CD4-positive, alpha-beta T cell treated with Interleukin-17A for 1 hour (primary cell): ENCODE measurements at places on chromosomes 6 and 20.
A peak's percentile ranks its signal among the peaks of the same experiment; 100 is the strongest.

- DNase-seq, result no peak
Measured at GRCh38 chr6:42010185-42010891, 40.0 kb upstream of the TAF8 start.

GRCh38 chr6:9710574-9710973 is 704.3 kb downstream of the TFAP2A start:
- no peak for DNase-seq

DNA sequence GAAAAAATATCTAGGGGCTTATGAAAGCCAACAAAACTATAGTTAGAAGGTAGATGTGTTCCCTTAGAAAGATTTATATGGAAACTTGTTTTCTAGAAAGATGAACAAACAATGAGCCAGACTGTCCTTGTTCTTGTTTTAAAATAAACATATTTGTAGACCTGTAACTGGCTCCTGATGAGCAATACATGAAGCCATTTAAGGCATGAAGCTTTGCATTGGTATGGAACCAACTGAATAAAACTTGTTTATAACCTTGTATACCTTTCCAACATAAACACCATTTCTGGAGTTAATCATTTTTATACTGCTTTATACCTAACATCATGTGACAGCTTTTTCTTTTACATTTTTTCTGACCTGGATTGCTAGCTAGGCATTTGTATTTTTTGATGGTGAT is 247.8 kb downstream of the PRL start:
- DNase-seq, result no peak

GRCh38 chr6:123598011-123598410 is 38.7 kb downstream of the TRDN start:
- DNase-seq, result no peak

DNA sequence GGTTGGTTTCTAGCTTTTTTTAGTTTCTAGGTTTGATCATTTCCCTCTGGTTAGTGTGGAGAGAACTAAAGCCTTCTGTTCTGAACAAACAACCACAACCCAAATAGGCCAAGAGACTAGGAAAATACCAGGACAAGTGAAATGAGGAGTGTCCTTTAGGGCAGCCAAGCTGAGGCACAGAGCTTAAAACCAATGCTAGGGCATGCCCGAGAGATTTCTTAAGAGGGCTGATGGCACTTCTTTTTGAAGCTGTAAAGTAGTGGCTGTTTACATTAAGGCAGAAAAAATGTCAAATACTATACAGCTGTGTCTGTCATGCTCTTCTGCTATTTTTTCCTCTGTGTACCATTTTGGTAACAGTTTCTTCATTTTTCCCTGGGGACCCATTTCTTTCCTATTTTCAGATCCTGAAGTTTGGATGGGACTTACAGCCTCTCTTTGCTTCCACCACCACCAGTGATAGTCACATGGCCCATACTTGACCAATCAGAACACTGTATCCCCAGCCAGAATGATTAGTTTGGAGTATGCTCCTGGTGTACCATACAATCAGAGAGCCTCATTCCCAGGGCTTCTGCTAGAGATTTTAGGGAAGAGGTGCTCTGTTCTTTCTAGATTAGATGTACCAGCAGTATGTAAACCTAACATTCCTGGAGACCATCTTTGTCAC is 154.4 kb downstream of the BMP2 start:
- no peak for DNase-seq

- DNase-seq, result peak; percentile 50
Measured at GRCh38 chr6:399785-400534, 8.4 kb downstream of the IRF4 start.

- DNase-seq, result no peak
Measured at GRCh38 chr6:137989664-137990063, 117.6 kb downstream of the PERP start.

GRCh38 chr20:37406010-37406998 is 60.4 kb downstream of the SRC start:
- DNase-seq, result peak; percentile 11

DNA sequence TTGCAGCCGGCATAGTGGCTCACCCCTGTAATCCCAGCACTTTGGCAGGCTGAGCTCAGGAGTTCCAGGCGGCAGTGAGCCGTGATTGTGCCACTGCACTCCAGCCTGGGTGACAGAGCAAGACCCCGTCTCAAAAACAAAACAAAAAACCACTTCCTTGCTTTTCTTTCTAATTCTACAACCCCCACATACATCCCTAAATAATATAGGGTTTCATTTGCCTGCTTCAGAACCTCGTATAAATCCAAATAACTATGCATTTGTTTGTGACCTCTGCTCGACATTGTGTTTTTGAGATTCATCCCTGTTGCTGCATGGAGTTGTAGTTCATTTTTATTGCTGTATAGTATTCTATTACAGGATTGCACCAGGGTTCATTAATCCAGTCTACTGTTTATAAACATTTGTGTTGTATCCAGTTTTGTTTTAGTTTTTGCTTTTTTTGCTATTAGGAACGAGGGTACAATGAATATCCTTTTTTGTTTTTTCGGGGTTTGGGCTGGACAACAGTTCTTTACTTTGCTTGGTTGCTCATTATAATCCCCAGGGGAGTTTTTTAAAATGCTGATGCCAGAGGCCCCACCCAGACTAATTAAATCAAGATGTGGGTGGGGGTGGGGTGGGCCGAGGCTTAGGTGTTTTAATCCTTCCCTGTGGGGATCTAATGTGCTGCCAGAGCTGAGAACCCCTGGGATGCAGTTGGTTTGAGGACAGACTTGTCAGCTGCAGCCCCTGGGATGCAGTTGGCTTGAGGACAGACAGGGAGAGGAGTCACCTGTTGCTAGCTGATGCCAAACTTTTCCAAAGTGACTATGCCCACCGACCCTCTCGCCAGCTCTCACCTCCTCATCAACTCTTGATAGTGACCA is 2.4 kb upstream of the SNAI1 start:
- DNase-seq, result no peak

- no peak for DNase-seq
Measured at GRCh38 chr6:29107758-29108157, at the start of gene OR2J3. TSS of gene OR2J3 (plus strand) at chr6:29108058. CDS start at chr6:29111891, 3,833 bp downstream.

DNA sequence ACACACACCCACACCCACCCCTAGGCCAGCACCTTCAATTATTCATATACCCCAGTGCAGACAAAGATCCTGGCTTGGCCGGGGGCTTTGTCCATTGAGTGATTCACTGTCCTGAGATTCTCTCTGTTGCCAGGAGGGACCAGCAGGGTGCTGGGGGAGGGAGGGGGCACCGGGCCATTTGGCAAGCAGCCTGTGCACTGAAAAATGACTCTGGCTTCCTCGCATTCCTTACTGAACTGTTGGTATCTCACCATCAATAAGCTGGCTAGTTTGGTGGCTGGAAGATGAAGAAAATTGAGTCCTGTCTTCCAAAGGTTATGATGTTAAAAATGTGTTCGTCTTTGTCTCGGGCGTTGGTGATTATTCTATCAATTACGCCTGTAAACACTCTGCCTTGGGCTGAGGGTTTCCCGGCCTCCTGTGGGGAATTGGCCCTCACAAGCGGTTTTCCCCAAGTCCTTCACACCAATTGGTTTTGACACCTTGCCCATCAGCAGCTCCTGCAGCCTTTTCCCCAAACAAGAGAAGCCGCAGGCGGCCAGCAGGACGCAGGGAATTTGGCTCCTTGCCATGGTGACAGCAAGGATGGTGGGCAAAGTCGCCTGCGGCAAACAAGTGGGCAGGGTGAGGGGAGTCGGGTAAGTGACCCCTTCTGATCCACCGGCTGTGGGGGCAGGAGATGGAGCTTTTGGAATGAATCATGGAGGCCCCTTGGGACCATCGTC is 4.9 kb downstream of the VSTM2L start:
- DNase-seq, result no peak

DNA sequence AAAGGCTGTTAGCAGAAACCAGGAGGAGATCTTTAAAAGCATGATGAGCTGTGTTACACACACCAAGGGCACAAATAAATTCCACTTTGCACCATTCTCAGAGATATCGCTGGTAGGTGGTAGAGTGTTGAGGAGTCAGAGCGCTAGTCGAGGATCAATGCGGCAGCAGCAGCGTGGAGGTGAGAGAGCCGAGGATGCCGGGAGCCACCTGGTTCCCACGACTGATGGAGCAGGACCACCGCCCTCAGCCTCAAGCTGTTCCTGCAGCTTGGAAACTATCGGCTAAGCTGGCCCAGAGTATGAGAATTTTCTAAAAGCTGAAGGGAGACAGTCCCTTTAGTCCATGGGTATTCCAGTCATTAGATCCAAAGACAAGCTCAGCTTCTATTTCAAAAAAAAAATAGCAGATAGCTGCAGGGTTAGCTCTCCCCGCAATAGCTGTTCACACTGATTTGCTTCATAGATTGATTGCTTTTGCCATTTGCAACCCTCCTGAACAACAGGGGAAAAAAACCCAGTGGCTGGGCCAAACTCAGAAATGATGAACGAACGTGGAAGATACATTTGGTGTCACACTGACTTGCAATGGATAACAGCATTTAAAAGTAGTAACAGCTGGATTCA is 106.2 kb downstream of the LCA5 start:
- no peak for DNase-seq

DNA sequence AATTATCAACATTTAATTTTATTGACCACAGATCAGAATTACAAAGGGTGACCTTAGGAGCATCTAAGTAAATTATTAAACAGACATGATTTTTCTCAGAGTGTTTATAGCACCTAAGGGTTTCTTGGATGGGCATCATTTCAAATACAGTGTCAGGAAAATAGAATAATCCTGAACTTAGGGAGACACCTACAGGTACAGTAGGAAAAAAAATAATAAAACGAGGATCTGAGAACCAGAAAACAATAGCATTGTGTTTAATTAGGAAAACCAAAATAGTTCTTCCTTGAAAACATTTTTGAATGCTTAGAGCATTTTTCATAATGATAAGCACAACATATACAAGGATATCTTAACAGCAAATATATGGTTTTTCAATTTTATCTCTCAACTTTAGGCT is 39.2 kb downstream of the MMUT start:
- no peak for DNase-seq

DNA sequence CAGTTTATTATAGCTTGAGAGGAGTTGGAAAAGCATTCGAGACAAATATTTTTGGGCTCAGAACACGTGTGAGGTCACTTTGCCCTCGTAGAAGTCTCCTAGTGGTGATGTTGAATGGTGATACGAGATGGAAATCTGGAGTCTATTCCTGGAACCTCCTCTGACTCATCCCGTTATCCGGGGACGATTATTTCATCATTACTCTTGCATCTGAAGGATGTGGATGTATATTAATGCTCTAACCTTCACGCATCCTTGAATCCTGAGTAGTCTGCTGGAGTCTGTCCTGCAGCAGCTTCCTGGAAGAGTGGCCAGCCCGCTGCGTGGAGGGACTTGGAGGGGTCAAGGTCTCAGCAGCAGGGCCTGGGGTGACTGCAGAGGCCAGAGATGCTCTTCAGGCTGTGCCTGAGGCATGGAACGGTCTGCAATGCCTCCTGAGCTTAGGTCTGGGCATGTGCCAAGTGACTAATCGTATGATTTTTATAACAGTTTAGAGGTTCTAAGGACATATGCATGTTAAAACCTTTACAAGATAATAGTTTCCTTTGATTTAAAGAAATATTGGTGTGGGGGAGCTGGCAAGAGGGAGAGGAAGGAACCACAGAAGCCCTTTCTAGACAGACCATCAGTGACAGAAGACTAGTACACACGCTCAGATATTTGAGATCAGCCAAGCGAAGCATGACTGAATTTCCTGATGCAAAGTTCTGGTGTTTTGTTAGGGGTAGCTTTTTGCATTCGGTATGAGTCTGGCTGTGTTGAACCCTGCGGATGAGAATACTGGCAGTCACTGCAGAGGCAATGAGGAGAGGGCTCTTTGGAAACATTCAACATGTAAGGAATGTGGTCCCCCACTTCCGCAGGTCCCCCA is 400.2 kb downstream of the QKI start:
- no peak for DNase-seq

GRCh38 chr6:40738551-40739193 is 151.5 kb upstream of the LRFN2 start:
- DNase-seq, result no peak

DNA sequence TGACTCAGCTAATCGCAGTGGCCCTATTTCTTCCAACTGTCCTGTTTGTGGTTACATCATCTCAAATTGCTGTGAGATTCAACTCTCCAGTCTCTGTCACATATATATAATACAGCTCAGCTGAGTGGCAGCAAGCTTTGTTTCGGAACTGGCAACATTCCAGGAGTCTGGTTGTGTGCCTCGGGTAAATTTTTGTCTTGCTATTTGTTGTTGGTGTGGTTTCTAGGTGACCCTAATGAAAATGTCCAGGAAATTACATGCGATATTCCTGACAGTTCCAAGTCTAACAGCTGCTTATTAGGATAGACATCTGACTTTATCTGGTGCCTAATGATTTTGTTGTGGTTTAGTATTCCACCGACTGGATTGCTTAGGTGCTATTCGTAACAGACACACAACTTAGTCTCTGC is 581.8 kb downstream of the CD109 start:
- DNase-seq, result no peak

DNA sequence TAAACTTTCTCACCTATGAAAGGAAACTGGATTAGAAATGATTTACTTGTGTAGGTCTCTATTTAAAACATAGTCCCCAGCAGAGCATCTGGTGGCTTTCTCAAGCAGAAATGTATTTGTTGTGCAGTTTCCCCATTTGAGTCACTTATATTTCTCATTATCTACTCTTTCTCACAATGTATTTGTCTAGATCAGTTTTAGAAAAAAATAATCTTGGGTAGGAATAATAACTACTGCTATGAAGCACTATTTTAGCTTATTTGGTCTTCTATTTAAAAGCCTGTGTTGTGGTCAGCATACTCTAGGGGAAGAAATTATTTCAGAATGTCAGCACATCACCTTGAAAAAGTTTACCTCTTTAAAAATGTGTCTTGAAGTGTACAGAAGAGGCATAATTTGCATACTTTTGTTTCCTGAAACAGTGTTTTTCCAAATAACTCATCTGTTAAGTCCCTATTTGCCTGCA is 60.9 kb upstream of the PRL start:
- DNase-seq, result no peak

- DNase-seq, result no peak
Measured at GRCh38 chr20:49835031-49835430, 22.4 kb downstream of the SLC9A8 start.

DNA sequence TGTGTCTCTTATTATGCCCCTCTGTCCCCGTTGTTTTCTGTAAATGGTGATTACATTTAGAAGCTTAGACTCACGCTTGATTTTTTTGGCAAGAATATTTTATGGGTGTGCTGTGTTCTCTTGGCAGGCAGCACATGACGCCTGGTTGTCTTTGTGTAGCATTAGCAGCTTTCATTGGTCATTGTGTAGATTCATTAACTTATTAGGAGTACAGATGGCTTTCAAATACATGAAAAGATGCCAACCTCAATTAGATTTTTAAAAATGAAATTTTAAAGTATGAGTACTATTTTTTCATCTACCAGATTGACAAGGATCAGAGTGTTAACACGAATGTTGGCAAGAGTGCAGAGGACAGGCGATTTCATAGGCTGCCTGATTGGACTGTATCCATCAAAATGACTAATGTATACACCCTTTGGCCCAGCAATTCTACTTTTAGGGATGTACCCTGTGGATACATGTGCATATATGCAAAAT is 15.2 kb downstream of the COX4I2 start:
- DNase-seq, result no peak

DNA sequence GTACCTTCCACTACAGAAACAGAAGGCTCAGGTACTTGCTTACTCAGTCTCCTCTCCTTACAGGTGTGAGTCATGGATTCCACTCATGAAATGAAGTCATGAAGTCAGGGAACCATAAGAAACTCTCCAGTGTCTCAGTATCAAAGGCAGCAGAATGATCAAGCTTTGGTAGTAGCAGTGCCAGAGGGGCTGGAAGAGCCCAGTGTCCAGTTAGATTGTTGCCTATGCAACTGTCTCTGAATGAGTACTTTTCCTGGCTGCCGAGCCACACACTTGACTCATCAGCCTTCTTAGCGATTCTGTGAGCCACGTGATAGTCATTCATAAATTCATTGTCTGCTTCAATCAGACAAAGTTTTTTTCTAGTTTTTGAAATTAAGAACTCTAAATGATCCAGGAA is 52.2 kb upstream of the DTNBP1 start:
- no peak for DNase-seq
